ENCODE measurements at places on chromosomes 13 and 19.

- no peak for DNase-seq
Measured at GRCh38 chr13:113996912-113997745, 23.3 kb upstream of the C13orf46 start.

DNA sequence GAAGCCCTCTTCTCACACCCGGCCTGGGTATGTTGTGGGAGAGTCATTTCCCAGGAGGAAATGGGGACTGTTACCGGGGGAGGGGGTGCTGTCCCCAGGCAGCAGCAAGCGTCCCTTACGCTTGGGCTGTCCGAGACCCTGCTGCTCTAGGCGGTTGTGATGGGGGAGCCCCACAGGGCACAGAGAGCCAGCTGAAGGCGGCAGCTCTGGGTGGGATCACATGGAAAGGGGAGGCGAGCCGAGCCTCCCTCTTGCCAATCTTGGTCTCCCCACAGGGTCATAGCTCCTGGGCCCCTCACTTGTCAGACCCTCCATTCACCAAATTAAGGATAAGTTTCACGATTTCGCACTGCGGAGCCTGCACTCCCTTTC lies 22.0 kb downstream of the EPN1 start:
- no peak for DNase-seq

DNA sequence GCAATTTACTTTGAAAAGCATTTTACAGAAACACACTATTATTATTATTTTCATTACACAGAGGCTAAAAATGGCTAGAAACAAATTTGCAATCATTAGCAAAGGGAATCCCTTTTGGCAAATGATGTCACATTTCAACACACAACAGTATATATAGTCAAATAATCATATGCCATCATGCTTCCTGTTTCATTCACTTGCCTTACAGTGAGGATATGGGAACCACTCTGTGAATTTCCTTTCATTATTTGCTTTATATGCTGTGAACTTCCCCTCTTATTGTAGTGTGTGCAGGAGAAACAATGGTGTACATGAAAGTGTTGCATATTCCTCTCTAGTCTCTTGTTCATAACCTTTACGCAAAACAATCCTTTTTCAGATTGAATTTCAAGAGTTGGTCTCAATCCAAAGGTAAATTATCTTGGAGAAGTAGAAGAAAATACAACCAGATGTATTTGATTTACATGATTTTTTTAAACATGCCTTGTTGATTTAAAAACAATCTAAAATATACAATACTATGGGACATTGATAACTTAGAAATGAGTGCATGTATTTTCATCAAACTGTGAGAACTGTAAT lies 657.3 kb downstream of the EFNB2 start:
- no peak for DNase-seq

DNA sequence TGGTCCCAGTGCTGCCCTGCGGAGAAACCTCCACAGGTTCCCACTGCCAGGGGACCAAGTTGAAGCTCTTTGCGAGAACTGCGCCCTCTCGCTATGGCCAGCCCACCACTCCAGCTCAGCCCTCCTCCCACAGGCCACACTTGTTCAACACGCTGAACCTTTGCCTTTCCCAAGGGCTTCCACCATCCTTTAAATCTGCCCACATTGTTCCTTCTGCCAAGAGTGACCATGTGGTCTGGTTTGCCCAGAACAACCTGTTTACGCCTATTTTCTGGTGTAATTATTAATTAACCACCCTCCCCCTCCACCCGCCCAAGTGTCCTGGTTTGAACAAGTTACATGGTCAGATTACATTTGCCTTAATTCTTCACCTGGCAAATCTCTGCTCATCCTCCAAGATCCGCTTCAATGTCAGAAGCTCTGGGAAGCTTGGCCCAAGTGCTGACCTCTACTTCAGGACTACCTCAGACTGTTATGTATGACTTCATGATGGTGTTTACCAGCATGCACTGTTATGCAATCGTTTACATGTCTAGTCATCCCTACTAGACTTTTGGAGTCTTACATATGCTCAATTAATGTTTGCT lies 12.0 kb upstream of the USP12 start:
- DNase-seq, result no peak

DNA sequence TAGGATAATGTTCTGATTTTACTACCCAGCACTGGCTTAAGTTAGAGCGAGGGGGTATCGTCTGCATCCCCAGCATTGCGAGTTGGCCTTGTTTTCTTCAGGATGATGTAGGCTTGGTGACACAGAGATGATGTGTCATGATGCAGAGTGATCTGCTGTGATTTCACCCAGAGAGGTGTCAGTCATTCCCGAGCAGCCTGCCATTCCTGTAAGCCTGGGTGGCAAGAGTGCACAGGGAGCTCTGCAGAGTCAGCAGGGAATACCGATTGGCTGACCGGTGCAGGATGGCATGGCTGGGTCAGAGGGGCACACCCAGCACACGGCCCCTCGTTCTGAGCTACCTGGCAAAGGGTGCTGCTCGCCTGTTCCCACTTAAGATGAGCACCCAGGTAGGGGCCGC lies 15.8 kb upstream of the GJB6 start:
- no peak for DNase-seq

GRCh38 chr13:88014527-88014926 lies 343.4 kb downstream of the SLITRK5 start:
- no peak for DNase-seq

- no peak for DNase-seq
Measured at GRCh38 chr19:13952931-13953531, 722 bp downstream of the DCAF15 start.

DNA sequence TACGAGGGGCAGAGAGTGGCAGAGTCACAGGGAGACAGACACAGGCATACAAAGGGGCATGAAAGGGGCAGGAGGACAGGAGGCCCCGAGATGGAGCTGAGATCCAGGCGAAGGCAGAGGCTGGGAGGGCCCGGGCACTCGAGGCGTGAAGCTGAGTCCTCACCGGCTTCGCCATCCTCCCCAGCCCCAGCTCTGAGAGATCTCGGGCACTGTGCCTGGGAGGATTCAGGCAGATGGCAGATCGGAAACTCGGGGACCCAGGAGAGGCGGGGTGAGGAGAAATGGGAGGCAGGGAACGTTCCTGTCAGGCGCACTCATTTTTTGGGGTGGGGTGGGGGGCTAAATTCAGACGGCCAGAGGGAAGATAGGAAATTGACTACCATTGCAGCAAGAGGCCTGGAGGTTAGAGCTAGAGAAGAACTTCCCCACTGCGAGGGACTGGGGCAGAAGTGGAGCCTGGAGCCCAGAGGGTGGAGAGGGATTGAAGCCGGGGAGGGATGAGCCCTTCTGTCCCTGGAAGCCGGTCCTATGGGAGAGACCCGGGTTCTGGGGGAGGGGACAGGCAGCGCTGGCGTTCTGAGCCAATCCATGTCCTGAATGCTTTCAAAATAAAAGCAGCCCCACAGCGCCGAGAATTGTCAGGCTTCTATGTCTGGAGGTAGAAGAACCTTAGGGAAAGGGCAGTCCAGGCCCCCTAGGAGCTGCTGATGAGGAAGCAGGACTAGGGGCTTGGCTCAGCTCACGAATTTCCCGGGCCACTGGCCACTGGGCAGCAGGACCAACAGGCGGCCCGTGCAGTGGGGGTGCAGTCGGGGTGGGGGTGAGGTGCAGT lies 12.6 kb downstream of the LRRC4B start:
- no peak for DNase-seq

GRCh38 chr19:18814063-18814462 lies 17.7 kb upstream of the UPF1 start:
- DNase-seq, result no peak

- DNase-seq, result no peak
Measured at GRCh38 chr13:113091891-113092775, 13.5 kb upstream of the F7 start.

DNA sequence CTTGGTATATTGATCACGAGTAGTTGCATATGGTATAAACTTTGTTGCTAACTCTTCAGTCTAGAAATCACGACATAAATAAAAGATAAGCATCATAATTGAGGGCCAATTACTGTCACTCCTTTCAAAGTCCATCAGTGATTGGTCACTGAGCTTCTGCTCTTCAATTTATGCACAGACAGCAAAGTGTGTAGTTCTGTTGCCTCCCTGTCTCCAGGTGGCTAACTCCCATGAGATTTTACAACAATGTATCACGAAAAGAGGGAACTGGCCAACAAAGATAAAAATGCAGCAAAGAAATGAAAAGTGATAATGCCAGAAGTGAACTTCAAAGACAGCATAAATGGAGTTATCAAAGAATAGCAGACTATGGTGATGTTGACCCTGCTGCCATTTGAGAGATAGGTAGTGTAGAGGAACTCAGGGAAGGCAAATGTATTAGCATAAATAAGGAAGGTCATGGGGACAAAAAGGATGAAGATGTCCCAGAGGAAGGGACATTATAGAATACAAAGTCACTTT lies 12.7 kb upstream of the TNFSF14 start:
- DNase-seq, result no peak

- DNase-seq, result peak; percentile 52
Measured at GRCh38 chr19:17806945-17807344, 12.0 kb downstream of the B3GNT3 start.

- DNase-seq, result no peak
Measured at GRCh38 chr13:41613984-41614661, 156.8 kb downstream of the RGCC start.

DNA sequence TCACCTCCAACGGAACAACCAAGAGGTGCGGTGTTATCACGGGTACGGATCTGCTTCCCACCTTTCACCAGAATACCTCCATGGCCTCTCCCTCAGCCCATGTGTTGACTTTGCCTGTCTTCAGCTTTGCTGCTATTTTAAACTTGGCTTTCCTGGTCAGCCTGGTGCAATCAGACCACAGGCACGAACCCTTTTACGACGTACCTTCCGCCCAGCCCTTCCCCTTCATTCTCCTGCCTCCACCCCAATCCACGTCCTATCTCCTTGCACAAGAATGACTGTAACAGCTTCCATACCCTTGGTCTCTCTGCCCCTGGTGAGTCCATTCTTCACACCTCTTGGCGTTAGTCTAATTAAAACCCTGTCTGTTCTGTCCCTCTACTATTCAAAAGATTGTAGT lies 431.7 kb downstream of the EFNB2 start:
- DNase-seq, result no peak

GRCh38 chr13:111917901-111918300 lies 149.0 kb upstream of the SOX1 start:
- DNase-seq, result no peak

DNA sequence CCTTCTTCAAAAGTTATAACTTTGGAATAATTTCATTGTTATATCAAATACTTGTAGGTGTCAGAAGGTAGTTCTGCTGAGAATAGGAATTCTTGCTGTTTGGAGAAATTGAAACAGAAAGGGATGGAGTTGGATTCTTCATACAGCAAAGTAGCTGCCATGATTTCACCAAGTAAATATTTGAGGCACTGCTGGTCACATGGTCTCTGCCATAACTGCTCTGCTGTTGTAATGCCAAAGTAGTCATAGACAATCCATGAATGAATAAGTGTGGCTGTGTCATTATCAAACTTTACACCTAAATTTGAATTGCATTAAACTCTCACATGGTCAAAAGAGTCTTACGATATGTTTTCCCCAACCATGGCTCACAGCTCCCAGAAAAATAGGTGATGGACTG lies 308.6 kb downstream of the GPC6 start:
- DNase-seq, result no peak

DNA sequence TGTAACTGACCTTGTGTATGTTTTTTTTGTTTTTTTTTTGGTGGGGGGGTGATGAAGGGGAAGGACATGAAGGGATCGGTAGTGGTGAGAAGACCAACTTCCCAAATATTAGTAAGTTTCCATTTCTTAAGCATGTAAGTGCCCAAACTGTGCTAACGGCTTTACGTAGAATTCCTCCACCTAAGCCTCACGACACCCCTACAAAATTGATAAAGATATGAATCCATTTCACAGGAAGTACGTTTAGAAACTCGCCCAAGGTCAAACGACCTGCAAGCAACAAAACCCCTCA lies 649 bp downstream of the UQCRFS1 start:
- DNase-seq, result no peak

- no peak for DNase-seq
Measured at GRCh38 chr13:46383383-46383782, 3.7 kb downstream of the RUBCNL start.

GRCh38 chr19:40831502-40832430 lies 18.5 kb downstream of the CYP2A6 start:
- no peak for DNase-seq

DNA sequence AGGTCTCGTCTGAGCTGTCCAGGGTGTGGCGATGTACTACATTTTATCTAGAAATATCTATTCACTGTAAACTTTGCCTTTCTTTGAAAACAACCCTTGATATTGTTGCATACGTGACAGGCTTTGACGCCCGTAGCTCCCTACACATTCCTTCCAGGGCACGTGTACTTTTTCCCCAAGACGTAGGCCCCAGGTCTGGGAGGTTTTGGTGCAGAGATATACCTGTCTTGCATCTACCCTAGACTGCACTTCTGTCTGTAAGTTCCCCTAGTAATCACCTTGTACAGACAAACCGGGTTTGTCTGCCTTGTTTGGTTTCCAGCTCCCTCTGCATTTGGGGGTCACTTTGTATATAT lies 69.2 kb downstream of the ERICH6B start:
- no peak for DNase-seq

DNA sequence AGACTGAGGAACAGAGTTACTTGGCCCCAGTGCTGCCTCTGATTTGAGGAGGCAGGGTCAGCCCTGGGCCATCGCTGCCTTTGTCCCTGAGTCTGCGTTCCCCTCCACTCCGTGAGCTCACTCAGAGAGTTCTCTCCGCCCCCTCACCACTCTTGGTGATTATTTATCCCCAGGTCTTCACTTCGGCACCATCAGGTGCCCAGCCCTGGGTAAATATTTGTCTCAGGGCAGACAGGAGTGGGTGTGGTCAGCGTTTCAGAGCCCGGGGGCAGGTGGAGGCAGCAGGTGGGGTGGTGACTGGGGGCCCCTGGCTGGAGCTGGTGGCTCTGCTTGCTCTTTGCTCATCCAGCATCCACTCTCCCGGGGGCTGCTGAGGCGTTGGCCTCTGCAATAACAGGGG lies 20.6 kb downstream of the PPP1R37 start:
- no peak for DNase-seq

DNA sequence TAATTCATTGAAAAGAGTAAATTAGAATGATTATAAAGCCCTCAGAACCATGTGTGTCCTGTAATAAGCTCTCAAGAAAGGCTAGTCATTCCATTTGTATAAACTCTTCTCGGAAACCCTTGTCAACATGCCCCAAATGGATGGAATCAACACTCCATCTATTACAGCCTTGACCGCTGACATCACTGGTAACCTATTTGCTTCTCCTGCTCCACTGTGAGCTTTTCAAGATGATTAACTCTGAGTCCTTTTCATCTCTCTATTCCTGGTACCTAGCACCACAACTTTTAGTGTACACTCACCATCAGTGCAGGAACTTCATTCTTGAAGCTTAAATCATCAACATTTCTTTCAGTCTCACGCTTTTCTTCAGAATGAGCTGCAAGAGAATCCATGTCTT lies 612.0 kb downstream of the DCT start:
- DNase-seq, result no peak

GRCh38 chr13:111027458-111028439 lies 87.4 kb upstream of the ARHGEF7 start:
- no peak for DNase-seq

- no peak for DNase-seq
Measured at GRCh38 chr13:105518086-105518485, 1017.4 kb downstream of the EFNB2 start.

Measured in stimulated activated CD4-positive, alpha-beta T cell treated with anti-CD3 and anti-CD28 coated beads, Interleukin-1b, Interleukin-23, amount 100 ng/mL, for 48 hours (primary cell).